ENCODE measurements at places on chromosomes 2 and 18.

DNA sequence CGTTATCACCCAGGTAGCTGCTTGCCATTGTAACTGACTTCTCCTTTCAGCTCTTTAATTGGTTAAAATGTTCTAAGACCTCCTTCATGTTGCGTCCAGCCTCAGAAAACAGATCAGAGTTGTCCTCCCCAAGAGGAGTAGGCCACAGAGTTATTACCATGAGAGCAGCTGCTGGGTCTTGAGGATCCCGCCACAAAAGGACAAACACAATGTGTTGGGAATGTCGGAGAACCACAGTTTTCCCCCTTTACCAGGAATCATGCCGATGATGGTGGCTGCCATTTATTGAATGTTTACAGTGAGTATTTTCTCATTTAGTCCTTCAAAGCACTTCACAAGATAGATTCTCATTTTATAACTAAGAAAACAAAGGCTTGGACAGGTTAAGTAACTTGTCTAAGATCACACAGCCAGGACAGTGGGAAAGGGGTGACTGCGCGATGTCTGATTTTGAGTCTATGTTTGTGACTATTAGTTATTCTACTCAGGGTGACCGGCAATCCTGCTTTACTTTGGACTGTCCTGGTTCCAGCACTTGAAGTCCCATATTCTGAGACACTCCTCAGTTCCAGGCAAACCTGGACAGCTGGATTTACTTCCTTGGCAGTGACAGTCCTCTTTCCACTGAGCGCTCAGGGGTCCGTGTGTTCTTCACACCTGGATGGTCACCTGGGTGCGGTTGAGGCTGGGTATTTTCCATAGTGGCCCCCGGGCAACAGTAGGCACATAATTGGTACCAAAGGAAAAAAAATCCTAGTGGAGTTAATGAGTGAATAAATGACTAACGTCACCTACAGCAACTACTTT is 93.6 kb downstream of the LIPG start:
- no peak for DNase-seq

DNA sequence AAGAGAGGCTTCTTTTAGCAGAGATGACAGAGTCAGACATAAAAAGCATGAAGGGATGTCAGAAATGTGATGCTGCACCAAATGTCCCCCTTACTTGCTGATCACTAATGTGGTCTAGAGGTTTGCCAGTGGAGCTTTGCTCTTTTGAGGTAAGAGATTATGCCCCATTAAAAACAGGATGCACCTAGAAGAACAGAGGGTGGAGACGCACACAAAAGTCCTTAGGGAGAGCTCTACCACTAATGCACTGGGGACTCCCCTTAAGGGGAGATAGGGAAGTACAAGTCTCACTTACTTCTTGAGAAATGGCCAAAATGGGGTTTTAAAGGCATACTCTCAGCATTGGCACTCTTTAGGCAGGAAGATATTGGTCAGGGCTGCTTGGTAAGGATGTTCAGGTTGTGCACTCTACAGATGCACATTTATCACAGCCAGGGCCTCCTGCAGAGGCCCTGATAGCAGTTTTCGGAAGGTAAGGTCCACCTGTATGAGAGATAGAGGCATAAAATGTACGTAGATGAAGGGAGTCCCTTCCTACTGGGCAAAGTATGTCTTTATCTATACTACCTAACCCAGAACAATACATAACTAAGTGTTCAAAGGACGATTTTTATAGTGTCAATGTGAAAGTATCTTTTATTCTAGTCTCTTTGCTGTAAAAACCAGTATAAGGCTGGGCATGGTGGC is 17.0 kb upstream of the SCYGR1 start:
- no peak for DNase-seq

DNA sequence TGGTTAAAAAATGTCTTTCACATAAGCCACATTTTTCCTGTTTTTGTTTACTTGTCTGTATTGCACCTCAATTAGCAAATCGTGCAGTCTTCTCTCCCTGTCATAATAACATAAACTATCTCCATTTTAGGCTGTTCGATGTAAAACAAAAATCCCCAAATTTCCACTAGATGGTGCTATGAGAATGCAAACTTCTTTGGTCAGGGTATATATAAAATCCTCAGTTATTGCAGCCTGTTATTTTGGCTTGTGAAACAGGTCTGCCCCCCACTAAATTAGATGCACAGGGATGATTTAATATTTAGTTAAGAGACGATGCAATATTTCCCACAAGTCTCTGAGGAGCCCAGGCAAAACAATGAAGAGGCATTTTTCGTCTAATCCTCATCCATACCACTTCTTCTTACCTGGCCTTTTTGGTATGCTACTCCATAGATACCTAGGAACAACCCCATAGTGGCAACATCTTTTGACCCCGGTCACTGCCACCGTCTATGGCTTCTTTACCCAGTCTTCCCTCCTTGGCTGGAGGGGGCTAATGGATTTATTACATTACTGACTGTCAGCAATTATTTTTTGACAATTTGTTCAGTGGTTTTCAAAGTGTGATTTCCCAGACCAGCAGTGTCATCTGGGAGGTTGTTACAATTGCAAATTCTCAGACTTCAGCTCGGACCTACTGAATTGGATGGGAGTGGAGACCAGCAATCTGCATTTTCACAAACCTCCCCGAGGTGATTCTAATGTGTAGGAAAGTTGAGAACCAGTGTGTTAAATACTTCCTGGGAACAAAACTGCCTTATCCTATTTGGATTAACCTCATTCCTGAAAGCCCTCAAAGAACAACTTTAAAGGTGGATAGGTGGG is 117.4 kb upstream of the CWC22 start:
- no peak for DNase-seq

GRCh38 chr2:27636766-27637165 is 7.9 kb downstream of the GPN1 start:
- no peak for DNase-seq

- no peak for DNase-seq
These were observed 45.4 kb downstream of the TTN start for GRCh38 chr2:178761759-178762371.

DNA sequence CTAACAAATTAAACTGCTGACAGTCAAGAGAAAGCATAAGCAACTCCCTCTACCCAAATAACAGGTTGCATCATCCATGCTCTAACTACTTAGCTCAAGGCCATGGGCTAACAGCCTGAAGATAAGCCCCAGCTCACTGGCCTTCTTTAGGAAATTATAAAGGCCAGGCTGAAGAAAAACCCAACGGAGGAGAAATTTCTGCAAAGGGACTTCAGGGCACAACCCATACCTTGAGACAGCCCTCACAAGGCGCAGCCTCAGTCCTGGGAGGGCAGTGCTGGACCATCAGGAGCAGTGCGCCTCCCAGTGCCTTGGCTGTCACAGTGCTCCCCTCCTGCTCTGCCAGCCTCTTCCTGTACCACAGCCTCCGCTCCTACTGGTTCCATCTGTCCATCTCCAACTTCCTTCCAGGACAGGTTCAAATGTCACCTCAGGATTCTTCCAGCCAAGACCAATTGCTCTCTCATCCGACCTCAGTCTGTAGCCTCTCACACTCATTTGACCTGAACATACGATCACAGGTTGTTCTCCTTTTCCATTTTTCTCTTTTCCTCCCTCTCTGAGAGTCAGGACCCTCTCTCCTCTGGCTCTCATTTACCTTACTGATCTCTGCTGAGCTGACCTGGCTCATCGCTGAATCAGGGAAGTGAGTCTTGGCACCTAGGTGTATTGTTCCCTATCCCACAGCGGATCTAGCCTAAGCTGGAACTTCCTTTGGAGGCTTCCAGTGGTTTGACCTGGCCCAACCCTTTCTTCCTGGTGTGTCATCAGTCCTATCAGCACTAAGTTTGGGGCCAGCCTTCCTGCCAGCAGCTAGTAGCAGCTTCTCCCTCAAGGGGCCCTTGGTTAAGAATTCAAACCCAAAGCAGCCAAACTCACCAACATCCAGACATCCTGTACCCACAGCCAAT is 1.9 kb downstream of the MCFD2 start:
- no peak for DNase-seq

DNA sequence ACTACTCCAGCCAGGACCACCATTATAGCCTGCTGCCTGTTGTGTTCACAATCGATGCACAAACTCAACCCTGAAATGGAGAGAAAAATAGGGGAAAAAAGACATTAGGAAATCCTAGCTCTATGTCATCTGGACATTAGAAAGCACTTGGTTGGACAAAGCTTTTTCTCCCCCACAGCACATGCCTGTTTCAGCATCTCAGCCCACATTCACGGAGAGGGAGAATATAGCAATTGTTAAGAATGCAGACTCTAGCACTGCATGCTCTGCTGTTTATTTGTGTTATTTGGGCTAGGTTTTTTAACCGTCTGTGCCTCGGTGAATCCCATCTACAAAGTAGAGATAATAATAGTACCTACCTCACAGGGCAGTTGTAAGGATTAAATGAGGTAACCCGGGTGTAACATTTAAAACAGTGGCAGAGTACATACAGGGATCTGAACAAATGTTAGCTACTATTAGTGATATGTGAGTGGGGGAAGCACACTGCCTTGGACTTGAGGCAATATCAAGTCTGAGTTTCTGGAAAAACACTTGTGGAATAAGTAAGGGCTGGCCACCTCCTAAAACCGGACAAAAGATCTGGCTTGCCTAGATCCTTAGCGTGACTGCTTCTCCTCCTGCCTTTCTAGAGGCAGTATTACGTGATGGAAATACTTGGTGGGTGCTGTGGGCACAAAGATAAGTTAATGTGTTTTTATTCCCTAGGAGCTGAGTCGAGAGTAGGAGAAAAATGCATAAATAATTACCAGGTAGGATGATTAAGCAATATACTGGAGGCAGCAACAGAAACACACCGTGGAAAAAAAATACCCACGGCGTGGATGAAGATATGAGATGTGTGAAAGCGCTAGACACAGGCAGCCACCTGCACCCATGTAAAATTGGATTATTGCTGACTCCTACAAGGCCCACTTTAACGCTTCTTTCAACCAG is 1.0 kb upstream of the PPP1CB start:
- DNase-seq, result peak; percentile 5

- no peak for DNase-seq
These were observed 37.9 kb downstream of the FAM210A start for GRCh38 chr18:13688191-13689136.

- no peak for DNase-seq
These were observed 487.4 kb upstream of the ZEB2 start for GRCh38 chr2:145007093-145007959.
